Endodermal cell (in vitro differentiated cells): ENCODE measurements at places on chromosomes 13 and 19.

DNA sequence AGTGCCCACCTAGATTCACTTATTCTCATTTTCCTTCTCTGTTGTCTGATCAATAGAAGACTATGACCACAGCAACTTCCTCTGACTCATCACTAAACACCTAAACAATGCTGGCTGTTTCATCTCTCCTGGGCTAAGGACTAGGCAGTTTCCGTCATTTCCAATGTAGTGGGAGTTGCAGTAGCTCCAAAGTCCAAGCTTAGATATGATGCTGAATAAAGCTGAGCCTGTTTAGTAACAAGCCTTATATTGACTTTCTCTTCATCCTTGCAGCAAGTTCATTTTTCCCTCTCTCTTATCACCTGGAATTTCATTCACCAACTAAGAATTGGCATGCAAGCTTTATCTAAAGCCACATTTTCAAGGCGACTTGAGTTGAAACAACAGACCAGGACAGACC is 53.5 kb upstream of the PCDH9 start:
- no peaks in the 10 kb centered on the region for H3K4me1 ChIP-seq
- no peak overlapping the region for H3K4me3 ChIP-seq
- no peak overlapping the region for H3K27ac ChIP-seq
- H3K36me3 ChIP-seq, result no peaks in the 10 kb centered on the region

- peaks cover 2% of the 10 kb centered on the region for H3K4me1 ChIP-seq
- DNase-seq, result no peak
- peak overlapping the region; percentile 88 for H3K4me3 ChIP-seq
Observed at GRCh38 chr13:91351980-91352379, 4.5 kb downstream of the MIR17HG start.

- peak within 1 kb of the TSS; percentile 87 for H3K4me3 ChIP-seq
- no peaks in the 10 kb centered on the region for H3K4me1 ChIP-seq
- peaks cover 10% of the 10 kb centered on the region for H3K36me3 ChIP-seq
- DNase-seq, result peak; percentile 82
Observed at GRCh38 chr19:45250832-45251451, at the start of gene MARK4. TSS of gene MARK4 (plus strand) at chr19:45251271. CDS start at chr19:45251589, 318 bp downstream.

DNA sequence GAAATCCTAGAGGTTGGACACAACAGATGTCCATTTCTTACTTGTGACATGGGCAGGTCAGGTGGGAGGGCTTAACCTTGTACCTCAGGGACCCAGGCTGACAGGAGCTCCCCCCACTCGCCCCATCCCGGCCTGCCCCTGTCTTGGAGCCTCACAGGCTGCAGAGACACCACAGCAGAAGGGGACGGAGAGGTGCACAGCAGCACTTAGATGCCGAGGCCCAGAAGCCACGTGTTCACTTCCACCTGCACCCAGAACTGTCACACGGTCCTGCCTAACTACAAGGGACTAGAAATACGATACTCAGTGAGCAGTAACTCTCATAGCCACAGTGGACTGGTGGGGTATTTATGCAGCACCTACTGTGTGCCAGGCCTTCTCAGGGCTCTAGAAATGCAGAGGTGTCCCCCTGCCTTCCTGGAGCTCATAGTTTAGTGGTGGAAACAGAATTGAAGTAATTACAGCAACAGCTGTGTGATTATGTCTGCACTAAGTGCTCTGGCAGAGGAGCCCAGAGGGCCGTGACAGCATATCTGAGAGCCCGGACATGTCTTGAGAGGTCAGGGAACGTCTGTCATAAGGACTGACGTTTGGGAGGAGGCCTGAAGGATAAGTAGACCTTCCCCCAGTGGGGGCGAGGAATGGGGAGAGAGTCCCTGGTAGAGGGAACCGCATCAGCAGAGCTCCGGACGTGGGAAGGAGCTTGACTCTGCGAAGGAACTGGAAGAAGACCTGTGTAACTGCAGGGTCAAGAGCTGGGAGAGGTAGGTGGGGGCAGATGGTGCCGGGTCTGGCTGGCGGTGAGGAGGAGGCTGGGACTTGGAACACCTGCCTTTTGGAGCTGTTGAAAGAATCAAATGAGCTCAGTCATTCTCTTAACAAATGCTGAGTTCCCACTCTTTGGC is 130.0 kb downstream of the SIPA1L3 start:
- no peak for DNase-seq
- no peaks in the 10 kb centered on the region for H3K27me3 ChIP-seq
- no peaks in the 10 kb centered on the region for H3K36me3 ChIP-seq

DNA sequence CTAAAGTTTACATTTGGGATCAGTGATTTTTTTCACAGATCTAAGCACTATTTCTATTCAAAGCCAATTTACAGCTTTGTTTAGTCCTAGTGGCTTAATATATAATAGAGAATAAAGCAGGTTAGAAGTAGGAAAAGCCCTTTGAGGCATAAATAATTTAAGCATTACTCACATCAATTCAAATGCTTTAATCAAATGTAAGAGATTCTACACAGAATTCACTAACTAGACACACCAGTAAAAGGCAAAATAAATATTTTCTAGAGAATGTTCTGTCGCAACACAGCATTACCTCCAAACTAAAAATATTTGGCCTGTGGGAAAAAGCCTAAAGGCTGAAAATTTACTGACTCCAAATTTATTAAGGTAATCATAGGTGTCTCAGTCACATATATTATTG is 31.3 kb downstream of the KCTD12 start:
- no peak for DNase-seq
- no peak overlapping the region for H3K4me3 ChIP-seq
- H3K36me3 ChIP-seq, result no peaks in the 10 kb centered on the region
- H3K27ac ChIP-seq, result no peak overlapping the region
- H3K4me1 ChIP-seq, result peaks cover 16% of the 10 kb centered on the region

GRCh38 chr13:43353631-43354030 is 330.2 kb downstream of the DNAJC15 start:
- H3K27ac ChIP-seq, result no peak overlapping the region
- H3K27me3 ChIP-seq, result peaks cover 13% of the 10 kb centered on the region
- H3K36me3 ChIP-seq, result no peaks in the 10 kb centered on the region

DNA sequence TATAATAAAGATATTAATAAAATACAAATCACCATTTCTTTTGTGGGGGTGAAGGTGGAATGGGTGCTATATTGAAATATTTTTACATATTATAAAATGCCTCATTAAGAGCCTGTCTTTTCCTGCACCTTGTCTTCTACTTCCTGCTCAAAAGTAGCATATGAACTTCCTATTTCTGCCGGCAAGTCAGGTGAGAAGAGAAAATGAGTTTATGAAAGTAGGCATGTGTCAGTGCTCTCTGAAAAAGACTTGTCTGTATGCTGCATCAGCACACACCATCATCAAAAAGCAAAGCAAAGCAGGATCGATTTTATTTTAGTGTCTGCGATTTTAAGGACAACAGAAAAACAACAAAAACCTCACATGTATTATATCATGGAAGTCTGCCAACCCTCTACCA is 114.2 kb downstream of the RAP2A start:
- no peak overlapping the region for H3K4me3 ChIP-seq
- H3K4me1 ChIP-seq, result peaks cover 14% of the 10 kb centered on the region
- no peaks in the 10 kb centered on the region for H3K27me3 ChIP-seq
- no peak overlapping the region for H3K27ac ChIP-seq
- DNase-seq, result no peak

DNA sequence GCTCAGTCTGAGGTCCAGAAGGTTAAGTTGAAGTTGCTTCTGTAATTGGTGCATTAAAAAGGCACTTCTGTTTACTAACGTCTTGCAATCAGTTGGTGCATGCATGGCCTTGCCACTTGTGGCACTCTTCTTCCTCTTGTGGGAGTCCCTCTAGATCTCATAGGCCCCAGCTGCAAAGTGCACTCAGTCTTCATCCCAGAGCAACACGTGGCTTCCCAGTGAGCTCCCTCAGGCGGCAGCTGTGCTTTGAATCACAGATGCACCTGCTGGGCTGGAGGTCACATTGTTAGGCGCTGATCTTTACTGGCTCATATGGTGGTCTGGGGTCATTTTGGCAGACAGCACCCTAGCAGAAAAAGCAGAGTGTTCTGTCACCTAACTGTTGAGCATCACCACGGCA is 215.7 kb downstream of the ZNF536 start:
- peaks cover 69% of the 10 kb centered on the region for H3K27me3 ChIP-seq
- no peaks in the 10 kb centered on the region for H3K36me3 ChIP-seq
- H3K27ac ChIP-seq, result no peak overlapping the region
- no peak for DNase-seq
- H3K4me1 ChIP-seq, result no peaks in the 10 kb centered on the region

GRCh38 chr19:29665826-29666577 is 741 bp downstream of the PLEKHF1 start:
- peak overlapping the region; percentile 76 for H3K4me3 ChIP-seq
- peaks cover 4% of the 10 kb centered on the region for H3K4me1 ChIP-seq
- H3K27me3 ChIP-seq, result peaks cover 22% of the 10 kb centered on the region
- H3K36me3 ChIP-seq, result no peaks in the 10 kb centered on the region
- DNase-seq, result peak; percentile 90

- H3K27ac ChIP-seq, result no peak overlapping the region
- DNase-seq, result no peak
- H3K4me1 ChIP-seq, result no peaks in the 10 kb centered on the region
- H3K36me3 ChIP-seq, result no peaks in the 10 kb centered on the region
Observed at GRCh38 chr13:47252627-47253026, 355.8 kb upstream of the HTR2A start.

DNA sequence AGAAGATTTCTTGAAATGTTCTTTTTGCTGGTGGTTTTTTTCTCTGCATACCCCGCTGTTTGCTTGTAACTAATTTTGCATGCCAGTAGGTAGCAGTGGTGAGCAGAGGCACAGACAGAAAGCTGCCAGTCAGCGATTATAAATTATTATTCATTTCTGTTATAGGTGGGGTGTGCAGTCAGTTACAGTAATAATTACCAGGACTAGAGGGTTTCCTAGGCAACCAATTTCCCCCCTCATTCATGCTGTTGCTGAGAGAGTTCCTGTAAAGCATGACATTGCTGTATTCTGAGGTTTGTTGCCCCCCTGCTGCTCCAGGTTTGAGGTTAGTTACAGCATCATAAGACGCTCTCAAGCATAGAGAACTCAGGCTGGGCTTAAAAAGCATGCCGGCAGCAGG is 104.5 kb downstream of the URI1 start:
- H3K27ac ChIP-seq, result no peak overlapping the region
- H3K4me1 ChIP-seq, result no peaks in the 10 kb centered on the region
- H3K4me3 ChIP-seq, result no peak overlapping the region
- H3K36me3 ChIP-seq, result no peaks in the 10 kb centered on the region
- DNase-seq, result peak; percentile 67

GRCh38 chr13:33636955-33637670 is 180.8 kb upstream of the RFC3 start:
- DNase-seq, result no peak
- no peak overlapping the region for H3K27ac ChIP-seq
- no peaks in the 10 kb centered on the region for H3K36me3 ChIP-seq

DNA sequence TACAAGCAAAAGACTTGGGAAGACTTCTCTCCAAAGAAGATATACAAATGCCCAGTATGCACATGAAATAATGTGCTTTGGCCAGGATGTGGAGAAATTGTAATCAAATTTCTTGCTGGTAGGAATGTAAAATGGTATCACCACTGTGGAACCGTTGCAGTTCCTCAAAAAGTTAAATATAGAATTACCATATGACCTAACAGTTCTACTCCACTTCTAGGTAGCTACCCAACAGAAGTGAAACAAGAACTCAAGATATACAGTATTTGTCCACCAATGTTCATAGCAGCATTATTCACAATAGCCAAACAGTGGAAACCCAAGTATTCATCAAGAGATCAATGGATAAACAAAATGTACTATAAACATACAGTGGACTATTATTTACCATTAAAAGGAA is 95.0 kb upstream of the KLF5 start:
- H3K27me3 ChIP-seq, result no peaks in the 10 kb centered on the region
- no peaks in the 10 kb centered on the region for H3K4me1 ChIP-seq
- DNase-seq, result no peak
- no peak overlapping the region for H3K27ac ChIP-seq
- no peaks in the 10 kb centered on the region for H3K36me3 ChIP-seq
- no peak overlapping the region for H3K4me3 ChIP-seq

- H3K27ac ChIP-seq, result no peak overlapping the region
- no peaks in the 10 kb centered on the region for H3K4me1 ChIP-seq
- H3K27me3 ChIP-seq, result peaks cover 88% of the 10 kb centered on the region
- no peak for DNase-seq
- no peak overlapping the region for H3K4me3 ChIP-seq
- H3K36me3 ChIP-seq, result no peaks in the 10 kb centered on the region
Observed at GRCh38 chr13:77339408-77339807, 12.5 kb upstream of the MYCBP2 start.

GRCh38 chr19:46944918-46945628 is 74.6 kb upstream of the NPAS1 start:
- no peak overlapping the region for H3K4me3 ChIP-seq
- DNase-seq, result peak; percentile 84
- no peaks in the 10 kb centered on the region for H3K27me3 ChIP-seq
- H3K4me1 ChIP-seq, result no peaks in the 10 kb centered on the region
- H3K36me3 ChIP-seq, result peaks cover 19% of the 10 kb centered on the region
- peak overlapping the region; percentile 89 for H3K27ac ChIP-seq

DNA sequence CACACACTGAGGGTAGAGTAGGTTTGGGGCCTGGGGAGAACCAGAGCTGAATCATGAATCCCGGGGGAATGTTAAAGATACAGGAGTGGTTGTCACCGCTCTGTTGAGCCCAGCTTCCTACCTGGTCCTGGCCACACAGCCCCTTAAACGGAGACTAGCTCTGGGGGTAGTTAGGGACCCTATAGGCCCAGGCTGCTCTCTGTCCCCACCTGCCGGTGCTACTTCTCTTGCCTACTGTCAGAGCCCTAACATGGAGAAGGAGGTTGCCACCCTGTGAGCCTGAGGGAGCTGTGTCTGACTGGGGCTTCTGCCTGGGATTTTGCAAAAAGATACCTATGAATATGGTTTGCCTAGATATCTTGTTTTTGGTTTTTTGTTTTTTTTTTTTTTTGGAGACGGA is 36.6 kb upstream of the ZNF429 start:
- DNase-seq, result peak; percentile 73
- no peaks in the 10 kb centered on the region for H3K27me3 ChIP-seq
- no peak overlapping the region for H3K27ac ChIP-seq
- H3K4me1 ChIP-seq, result no peaks in the 10 kb centered on the region
